Subcutaneous preadipocyte (primary cell): ENCODE measurements at places on chromosomes 4 and X. TPM values are rescaled to one million over a fixed set of nuclear protein-coding genes. Genes with fewer than 3 reads are reported as not detected.

MAGEB17 gene
- total RNA-seq: not detected in 2 replicates

H2BW2 gene
- not detected in 2 replicates for total RNA-seq

HERC3 gene
- total RNA-seq: 19.5 and 25.0 TPM in 2 replicates

HTN3 gene
- total RNA-seq: not detected in 2 replicates

CLNK gene
- not detected in 2 replicates for total RNA-seq

SMIM31 gene
- not detected in 2 replicates for total RNA-seq

CTAG1B gene
- not detected in 2 replicates for total RNA-seq

STOX2 gene
- under 0.01 and 0.39 TPM in 2 replicates for total RNA-seq

NEXMIF gene
- not detected in 2 replicates for total RNA-seq

TEX11 gene
- total RNA-seq: not detected in 2 replicates

MAGEA12 gene
- total RNA-seq: not detected in 2 replicates

DCLK2 gene
- total RNA-seq: 3.3 and 7.2 TPM in 2 replicates

ZNF141 gene
- 13.2 and 15.6 TPM in 2 replicates for total RNA-seq

NKX3-2 gene
- total RNA-seq: under 0.01 TPM in 1 of 2 replicates, not detected in the other

TMPRSS11A gene
- not detected in 2 replicates for total RNA-seq

AFM gene
- not detected in 2 replicates for total RNA-seq

GABRQ gene
- total RNA-seq: not detected in 2 replicates

IBSP gene
- not detected in 2 replicates for total RNA-seq

IQCM gene
- total RNA-seq: not detected in 2 replicates

GPC3 gene
- total RNA-seq: 1.5 TPM in 1 of 2 replicates, not detected in the other

EMCN gene
- total RNA-seq: 0.20 TPM in 1 of 2 replicates, not detected in the other

NDP gene
- total RNA-seq: 2.2 and 2.7 TPM in 2 replicates

DGAT2L6 gene
- not detected in 2 replicates for total RNA-seq

AKAP17A gene
- total RNA-seq: 13.6 and 17.8 TPM in 2 replicates

SNX25 gene
- 16.5 and 18.6 TPM in 2 replicates for total RNA-seq

CD38 gene
- under 0.01 TPM in 1 of 2 replicates, not detected in the other for total RNA-seq

SPATA4 gene
- 0.20 TPM in 1 of 2 replicates, not detected in the other for total RNA-seq

RAB41 gene
- total RNA-seq: not detected in 2 replicates

TMEM255A gene
- under 0.01 and 0.37 TPM in 2 replicates for total RNA-seq

GC gene
- total RNA-seq: not detected in 2 replicates

REELD1 gene
- not detected in 2 replicates for total RNA-seq

MAGEA8 gene
- total RNA-seq: not detected in 2 replicates

SLC10A6 gene
- under 0.01 TPM in 1 of 2 replicates, not detected in the other for total RNA-seq

ETDB gene
- total RNA-seq: not detected in 2 replicates

CDKL2 gene
- total RNA-seq: 0.20 and 0.37 TPM in 2 replicates

GABRB1 gene
- total RNA-seq: not detected in 2 replicates

MXRA5 gene
- under 0.01 and 0.73 TPM in 2 replicates for total RNA-seq

FDCSP gene
- not detected in 2 replicates for total RNA-seq

NDNF gene
- total RNA-seq: 0.73 and 1.2 TPM in 2 replicates

BEX3 gene
- 120 and 159 TPM in 2 replicates for total RNA-seq

PGAM4 gene
- not detected in 2 replicates for total RNA-seq

CETN2 gene
- total RNA-seq: 25.2 and 32.0 TPM in 2 replicates

FGF13 gene
- under 0.01 and 0.59 TPM in 2 replicates for total RNA-seq

SOX3 gene
- total RNA-seq: not detected in 2 replicates

USP51 gene
- 1.2 and 2.2 TPM in 2 replicates for total RNA-seq

CLDN22 gene
- total RNA-seq: under 0.01 TPM in 1 of 2 replicates, not detected in the other

IL2RG gene
- not detected in 2 replicates for total RNA-seq

F11 gene
- not detected in 2 replicates for total RNA-seq

IL15 gene
- 1.5 and 1.6 TPM in 2 replicates for total RNA-seq

F8A2 gene
- total RNA-seq: not detected in 2 replicates

CSAG2 gene
- not detected in 2 replicates for total RNA-seq

ENAM gene
- total RNA-seq: not detected in 2 replicates

ARR3 gene
- not detected in 2 replicates for total RNA-seq

ESX1 gene
- not detected in 2 replicates for total RNA-seq

SYTL5 gene
- under 0.01 TPM in 1 of 2 replicates, not detected in the other for total RNA-seq
